ENCODE measurements at places on chromosomes 5 and 9.

DNA sequence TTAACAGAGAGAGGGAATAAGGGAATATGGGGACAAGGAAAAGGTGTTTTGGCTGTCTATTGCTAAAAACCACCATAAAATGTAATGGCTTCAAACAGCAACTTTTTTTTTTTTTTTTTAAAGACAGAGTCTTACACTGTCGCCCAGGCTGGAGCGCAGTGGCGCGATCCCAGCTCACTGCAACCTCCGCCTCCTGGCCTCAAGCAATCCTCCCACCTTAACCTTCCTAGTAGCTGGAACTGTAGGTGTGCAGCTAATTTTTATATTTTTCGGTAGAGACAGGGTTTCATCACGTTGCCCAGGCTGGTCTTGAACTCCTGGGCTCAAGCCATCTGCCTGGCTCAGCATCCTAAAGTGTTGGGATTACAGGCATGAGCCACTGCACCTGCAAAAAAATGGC lies 4.3 kb upstream of the SPATA24 start:
- no peak for DNase-seq

- DNase-seq = no peak
Observed at GRCh38 chr5:131281133-131281867, 17.4 kb downstream of the CDC42SE2 start.

DNA sequence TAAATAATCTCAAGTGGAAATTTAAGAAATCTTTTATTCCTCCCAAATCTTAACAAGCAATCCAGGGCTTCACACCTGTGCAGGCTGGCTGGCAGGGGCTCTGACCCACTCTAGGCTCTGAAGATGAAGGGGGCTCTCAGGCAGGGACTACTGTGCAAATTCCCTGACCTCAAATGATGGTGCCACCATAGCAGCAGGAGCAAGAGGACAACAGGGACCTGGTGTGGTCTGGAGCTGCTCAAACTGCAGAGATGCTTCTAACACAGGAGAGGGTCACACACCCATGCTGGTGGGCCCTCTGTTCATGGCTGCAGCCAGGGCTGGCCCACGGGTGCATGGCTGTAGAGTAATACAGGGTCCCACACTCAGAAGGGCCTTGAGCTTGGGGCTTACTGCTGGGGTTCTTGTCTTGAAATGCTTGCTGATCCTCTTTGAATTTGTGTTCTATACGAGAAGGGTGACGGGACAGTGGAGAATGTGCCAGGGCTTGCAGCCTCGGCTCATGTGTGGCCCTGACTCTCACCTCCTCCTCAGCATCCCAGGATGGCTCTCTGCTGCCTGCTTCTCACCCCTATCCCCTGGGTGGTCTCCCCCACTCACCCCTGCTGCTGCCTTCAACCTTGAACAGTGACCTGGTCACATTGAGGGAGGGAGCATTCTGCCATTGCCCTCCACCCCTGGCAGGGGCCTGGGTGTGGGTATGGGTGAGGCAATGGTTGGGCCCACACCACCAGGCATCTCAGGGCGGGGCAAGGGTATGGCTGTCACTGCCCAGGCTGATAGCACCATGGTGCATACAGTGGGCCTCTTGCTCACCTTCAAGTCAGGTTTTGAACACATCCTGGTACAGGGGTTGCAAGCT lies 191.7 kb downstream of the FSTL4 start:
- no peak for DNase-seq

DNA sequence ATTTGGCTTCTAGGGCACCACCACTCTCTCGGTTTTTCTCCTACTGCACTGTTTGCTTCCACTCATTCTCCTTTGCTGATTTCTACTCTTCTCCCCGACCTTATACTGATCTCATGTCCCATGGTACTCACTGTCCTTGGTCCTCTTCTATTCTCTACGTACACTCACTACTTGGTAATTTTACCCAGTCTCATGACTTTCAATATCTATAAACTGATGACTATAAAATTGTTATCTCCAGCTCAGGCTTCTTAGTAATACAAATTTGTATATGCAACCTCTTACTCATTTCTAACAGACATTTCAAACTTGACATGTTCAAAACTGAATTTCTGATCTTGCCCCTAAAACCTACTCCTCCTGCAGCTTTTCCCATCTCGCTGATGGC lies 4.1 kb downstream of the RAPGEF6 start:
- no peak for DNase-seq

GRCh38 chr5:135119481-135119880 lies 85.5 kb upstream of the PITX1 start:
- no peak for DNase-seq

- no peak for DNase-seq
Observed at GRCh38 chr5:85305766-85306165, 921.1 kb upstream of the EDIL3 start.

GRCh38 chr5:60640901-60641300 lies 59.1 kb downstream of the DEPDC1B start:
- no peak for DNase-seq

- DNase-seq = no peak
Observed at GRCh38 chr5:125484272-125484741, 737.9 kb upstream of the ZNF608 start.

- DNase-seq = no peak
Observed at GRCh38 chr5:78260771-78261170, 33.7 kb downstream of the AP3B1 start.

- no peak for DNase-seq
Observed at GRCh38 chr5:142748132-142748531, 22.0 kb upstream of the ARHGAP26 start.

DNA sequence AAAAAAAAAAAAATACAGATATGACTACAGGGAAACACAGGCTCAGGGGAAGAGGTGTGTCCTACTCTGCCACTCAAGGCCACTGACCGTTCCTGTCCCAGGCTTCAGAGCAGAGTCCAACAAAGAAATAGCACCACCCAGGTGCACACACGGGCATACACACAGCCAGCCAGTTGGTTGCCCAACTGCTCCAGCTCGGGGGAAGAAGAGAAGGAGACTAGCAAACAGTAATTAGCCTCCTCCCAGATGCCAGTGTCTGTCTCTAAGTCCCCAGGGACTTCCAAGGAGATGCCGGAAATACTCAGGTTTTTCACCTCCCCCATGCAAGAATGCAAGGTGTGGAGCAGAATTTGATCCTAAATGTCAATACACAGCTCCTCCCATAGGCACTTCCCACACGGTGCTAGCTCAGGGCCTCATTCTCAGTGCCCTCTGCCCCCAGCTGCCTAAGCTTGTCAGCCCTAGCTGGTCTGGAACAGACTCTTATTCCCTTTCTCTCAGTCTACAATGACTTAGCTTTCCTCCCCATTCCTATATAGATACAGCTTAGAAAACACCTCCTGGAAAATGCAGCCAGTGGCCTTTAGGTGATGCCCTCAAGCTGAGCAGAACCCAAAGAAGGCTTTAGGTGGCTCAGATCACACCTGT lies 1.7 kb downstream of the MYORG start:
- DNase-seq = no peak

GRCh38 chr9:98147582-98147981 lies 28.6 kb upstream of the TRIM14 start:
- DNase-seq = no peak

DNA sequence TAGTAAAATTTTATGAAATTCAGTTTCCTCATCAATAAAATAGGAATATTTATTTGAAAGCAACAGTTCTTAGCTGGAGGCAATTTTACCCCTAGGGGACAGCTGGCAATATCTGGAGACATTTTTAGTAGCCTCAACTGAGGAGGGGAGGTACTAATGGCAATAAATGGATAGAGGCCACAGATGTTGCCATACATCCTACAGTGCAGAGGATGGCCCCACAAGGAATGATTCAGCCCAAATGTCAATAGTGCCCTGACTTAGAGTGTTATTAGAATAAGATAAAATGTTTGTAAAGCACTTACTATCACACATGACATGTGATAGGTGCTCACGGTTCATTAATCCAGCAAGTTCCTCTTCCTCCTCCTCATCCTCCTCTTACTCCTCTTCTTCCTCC lies 293.6 kb downstream of the KCTD16 start:
- DNase-seq = no peak

GRCh38 chr5:167245868-167246267 lies 1045.6 kb upstream of the WWC1 start:
- DNase-seq = no peak

GRCh38 chr9:106878934-106879333 lies 16.0 kb downstream of the ZNF462 start:
- no peak for DNase-seq

GRCh38 chr5:56607074-56607473 lies 208.3 kb upstream of the MAP3K1 start:
- DNase-seq = no peak

- DNase-seq = peak; percentile 71
Observed at GRCh38 chr5:138352722-138353559, 456 bp downstream of the KDM3B start.

GRCh38 chr9:95731876-95732275 lies 143.6 kb upstream of the ERCC6L2 start:
- DNase-seq = no peak

- no peak for DNase-seq
Observed at GRCh38 chr9:99635032-99635431, 186.7 kb upstream of the NR4A3 start.

DNA sequence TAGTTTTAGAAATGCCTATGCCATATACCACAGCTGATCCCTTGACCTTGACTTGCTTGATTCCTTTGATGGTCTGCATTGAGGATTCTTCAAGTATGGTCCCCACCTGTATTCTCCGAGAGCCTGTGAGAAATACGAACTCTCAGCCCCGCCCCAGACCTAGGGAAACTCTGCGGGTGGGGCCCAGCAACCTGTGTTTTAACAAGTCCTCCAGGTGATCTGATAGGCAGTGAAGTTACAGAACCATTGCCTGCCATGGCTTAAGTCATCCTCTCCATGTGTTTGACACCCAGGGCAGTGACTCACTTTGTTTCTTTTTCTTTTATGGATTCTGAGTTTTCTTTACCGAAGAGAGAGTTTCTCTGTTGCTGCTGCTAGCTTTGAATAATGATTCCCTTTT lies 18.5 kb downstream of the FRMPD1 start:
- DNase-seq = no peak

DNA sequence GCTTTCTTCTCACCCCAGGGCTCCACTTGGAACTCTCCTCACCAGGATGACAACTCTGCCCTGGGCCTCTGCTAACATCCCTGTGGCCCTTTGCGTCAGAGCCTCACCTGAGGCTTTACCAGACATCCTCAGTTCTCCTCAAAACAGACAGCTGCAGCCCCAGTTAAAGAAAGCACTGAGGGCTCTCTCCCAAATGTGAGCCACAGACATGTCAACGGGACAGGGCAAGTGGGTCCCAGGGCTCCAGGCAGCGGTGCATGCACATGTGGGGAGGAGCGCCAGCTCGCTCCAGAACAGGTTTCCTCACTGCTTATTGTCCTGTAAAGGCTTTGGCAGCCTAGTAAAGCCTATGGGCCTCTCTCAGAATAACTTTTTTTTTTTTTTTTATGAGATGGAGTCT lies 37.3 kb downstream of the IPPK start:
- DNase-seq = no peak

GRCh38 chr9:89408628-89409101 lies 89.2 kb downstream of the SEMA4D start:
- DNase-seq = peak; percentile 63

DNA sequence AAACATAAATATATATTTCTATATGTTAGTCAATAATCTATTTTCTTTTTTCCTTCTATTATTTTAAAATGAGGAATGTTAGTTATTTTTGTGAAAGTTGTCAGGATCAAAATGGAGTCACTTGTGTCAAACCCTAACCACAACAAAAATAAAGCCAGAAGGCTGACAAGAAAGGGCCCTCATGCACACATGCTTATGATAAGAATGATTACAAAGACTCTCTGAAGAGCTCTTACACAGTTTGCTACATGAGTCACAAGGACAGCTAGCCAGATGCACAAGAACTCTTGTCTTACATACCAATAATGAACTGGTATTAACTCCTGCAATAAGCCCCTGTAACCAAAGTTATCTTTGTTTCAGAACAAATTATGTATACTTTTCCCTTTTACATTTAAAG lies 64.7 kb downstream of the GGTA1 start:
- DNase-seq = no peak

GRCh38 chr9:128096616-128097536 lies 28.8 kb downstream of the SLC25A25 start:
- DNase-seq = no peak
